ENCODE measurements at places on chromosomes 12 and 14. TPM values are rescaled to one million over a fixed set of nuclear protein-coding genes. Genes with fewer than 3 reads are reported as not detected.
A peak's percentile ranks its signal among the peaks of the same experiment; 100 is the strongest.

GDF3 gene
- not detected for total RNA-seq

NRIP2 gene
- total RNA-seq: 1.9 TPM

XPOT gene
- 81.9 TPM for total RNA-seq

GRCh38 chr12:125065021-125065918 lies at the start of gene AACS:
Gene AACS, plus strand, starts transcription at chr12:125065435. Its CDS starts 150 bp downstream, at chr12:125065585.
- peak; percentile 95 for DNase-seq

- no peak for DNase-seq
Observed at GRCh38 chr14:99737956-99738667, 54.0 kb downstream of the CYP46A1 start.

GRCh38 chr14:81715731-81716130 lies 182.1 kb upstream of the SEL1L start:
- DNase-seq: no peak

DNA sequence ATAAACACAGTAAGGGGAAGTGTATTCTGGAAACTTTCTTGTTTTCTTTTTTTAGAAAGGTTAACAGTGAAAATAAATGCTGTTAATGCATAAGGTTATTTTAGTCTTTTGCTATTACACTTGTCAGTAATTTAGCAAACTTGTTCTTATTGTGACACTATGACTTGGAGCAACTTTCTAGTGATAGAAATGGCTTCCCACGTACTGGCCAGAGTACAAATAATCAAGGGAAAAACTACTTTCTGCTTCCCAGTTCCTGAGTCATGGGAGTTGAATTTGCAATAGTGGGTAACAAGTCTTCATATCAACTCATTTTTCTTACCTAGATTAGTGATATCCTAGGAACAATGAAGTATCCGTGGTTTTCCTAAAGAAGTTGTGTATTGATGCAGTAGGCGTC lies 1072.3 kb downstream of the FLRT2 start:
- no peak for DNase-seq

DNA sequence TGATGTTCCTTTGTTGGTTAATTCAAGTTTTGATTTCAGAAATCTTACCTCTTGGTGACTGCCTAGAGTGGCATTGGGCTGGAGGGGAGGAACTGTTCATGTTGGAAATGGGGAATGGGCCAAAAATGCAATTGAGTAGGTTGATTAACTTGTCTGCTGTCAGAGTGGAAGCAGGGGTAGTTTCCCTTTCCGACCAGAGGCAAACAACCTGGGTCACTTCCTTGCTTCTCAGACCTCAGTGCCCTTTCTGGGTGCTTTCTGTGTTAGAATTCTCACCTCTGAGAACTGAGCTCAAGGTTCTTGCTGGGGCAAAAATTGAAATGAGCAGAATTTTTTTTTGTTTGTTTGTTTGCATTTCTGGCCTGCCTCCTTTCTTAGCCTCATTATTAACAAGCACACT lies 2.3 kb upstream of the M6PR start:
- DNase-seq: no peak

DNA sequence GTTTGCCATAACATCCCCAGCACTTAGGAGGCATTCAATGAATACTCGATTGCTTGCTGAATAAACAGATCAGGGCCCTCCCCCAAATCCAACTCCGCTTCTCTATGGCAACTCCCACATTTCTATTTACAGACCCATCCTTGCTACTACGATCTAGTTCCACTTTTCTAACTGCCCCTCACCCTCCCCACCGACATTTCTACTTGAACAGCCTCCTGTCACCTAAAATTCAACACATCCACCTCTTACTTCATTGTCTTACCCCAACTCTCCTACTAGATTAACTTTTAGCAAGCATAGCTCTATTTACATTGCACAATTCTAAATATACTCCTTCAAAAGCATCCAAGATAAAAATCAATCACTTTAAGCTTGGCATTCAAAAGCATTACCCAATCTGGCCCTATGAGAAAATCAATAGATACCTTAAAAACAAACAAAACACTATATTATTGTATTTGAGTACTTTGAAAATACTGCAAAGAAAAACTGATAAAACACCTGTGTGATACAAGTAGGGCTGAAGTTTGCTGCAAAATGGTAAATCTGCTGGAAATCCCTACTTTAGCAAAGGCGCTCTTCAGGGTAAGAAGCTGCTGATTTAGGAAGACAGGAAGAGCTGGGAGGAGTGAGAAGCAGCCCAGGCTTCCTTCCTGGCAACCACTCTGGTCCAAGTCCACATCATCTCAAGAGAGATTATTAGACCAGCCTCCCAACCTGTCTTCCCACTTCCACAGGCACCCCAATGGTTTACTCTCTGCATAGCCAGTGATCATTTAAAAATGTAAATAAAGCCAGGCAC lies 96.4 kb downstream of the HECTD4 start:
- no peak for DNase-seq

GRCh38 chr14:101069228-101069549 lies 165.7 kb upstream of the RTL1 start:
- DNase-seq: no peak

- DNase-seq: no peak
Observed at GRCh38 chr12:71787580-71787979, 32.9 kb downstream of the RAB21 start.

DNA sequence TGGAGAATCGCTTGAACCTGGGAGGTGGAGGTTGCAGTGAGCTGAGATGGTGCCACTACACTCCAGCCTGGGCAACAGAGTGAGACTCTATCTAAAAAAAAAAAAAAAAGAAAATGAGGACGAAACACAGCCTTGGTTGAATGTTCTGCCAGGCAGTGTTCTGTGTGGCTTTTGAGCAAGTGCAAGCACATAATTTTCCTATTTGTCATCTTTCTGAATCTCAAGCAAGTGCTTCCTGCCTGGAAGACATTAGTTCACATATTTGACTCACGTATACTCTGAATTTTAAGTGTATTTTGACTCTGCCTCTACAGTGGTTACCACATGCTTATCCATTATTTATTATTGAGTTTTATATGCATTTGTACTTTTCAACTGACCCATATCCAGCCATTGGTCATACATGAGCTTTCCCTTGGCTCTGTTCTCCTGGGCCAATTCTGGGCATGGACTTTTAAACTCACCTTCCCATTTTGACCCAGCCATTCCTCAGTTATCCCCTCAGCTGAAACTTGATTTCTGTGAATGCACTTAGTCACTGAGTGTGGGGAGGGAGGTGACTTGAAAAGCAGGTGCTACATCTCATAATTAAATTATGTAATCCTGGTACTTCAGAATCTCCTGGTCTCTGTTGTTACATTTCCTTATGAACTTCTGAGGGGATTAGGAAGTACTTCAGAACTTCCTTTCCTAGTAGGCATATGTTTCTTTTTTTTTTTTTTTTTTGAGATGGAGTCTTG lies 8.1 kb downstream of the OR10G2 start:
- DNase-seq: no peak

DNA sequence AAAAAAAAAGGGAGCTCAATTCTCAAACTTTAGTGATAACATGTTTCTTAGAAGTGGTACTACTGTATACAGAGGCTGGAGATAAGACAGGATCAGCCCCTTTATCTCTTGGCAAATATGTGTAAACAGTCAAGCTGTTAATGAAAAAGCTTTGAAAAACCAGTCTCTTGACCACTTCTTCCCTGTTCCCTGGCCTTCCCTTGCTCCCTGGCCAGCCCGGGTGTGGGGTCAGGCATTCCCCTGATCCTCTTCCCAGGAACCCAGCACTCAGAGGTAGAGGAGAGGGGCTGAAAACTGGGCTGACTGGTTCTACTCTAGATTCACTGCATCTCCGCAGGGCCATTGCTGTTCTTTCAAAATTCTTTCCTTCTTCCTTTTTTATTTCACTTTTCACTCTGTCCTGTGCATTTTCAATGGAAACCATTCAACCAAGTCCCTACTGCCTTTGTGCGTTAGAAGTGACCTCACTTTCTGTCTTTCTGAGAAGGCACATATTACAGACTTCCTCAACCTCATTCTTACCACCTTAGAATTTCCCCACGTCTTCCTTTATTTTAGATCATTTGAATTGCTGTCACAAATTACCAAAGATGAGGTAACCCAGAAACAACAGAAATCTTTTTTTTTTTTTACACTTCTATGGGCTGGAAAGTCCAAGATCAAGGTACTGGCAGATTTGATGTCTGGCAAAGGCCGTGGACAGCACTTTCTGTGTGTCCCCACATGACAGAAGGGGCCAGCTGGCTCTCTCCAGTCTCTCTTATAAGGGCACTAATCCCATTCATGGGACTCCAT lies 5.7 kb downstream of the GNG2 start:
- no peak for DNase-seq

All from spinal cord (tissue), 10 donors.